ENCODE measurements at places on chromosomes 2 and 18. TPM values are rescaled to one million over a fixed set of nuclear protein-coding genes. Genes with fewer than 3 reads are reported as not detected.

GRCh38 chr2:233446606-233447305 is 92.5 kb downstream of the DGKD start:
- DNase-seq: no peak

LYG2 gene
- not detected for total RNA-seq

DNA sequence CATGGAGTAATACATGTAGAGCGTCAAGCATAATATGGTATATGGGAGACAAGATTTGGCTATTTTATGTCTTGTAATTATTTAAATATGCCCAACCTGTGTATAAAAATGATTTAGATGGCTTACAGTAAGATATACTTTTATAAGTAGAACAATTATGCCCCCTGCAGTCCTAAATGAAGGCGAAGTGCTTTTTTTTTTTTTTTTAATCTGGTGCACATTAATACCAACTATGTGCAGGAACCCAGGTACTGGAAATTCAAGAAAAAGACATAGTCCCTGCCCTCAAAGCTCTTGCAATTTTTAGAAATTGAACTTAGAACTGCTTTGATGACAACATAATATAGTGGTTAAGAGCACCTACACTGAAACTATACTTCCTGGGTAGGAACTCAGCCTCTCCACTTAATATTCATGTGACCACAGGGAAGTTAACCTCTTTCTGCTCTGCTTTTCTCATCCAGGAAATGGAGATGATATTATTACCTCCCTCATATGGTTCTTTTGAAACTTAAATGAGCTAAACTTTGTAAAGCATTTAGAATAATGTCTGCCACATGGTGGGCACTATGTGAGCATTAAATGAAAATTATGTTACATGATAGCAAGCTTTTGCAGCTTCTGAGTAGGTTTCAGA is 38.1 kb downstream of the AFTPH start:
- DNase-seq: no peak

GRCh38 chr18:77133835-77134496 is 1.4 kb upstream of the MBP start:
- DNase-seq: no peak

GRCh38 chr2:128988967-128989366 is 670.3 kb upstream of the HS6ST1 start:
- DNase-seq: no peak

- peak; percentile 96 for DNase-seq
These were observed 114.5 kb downstream of the RNF144A start for GRCh38 chr2:7031547-7032245.

GRCh38 chr18:7926526-7926925 is 359.4 kb downstream of the PTPRM start:
- peak; percentile 76 for DNase-seq

GRCh38 chr2:27408601-27409320 is 630 bp downstream of the PPM1G start:
- DNase-seq: no peak

DNA sequence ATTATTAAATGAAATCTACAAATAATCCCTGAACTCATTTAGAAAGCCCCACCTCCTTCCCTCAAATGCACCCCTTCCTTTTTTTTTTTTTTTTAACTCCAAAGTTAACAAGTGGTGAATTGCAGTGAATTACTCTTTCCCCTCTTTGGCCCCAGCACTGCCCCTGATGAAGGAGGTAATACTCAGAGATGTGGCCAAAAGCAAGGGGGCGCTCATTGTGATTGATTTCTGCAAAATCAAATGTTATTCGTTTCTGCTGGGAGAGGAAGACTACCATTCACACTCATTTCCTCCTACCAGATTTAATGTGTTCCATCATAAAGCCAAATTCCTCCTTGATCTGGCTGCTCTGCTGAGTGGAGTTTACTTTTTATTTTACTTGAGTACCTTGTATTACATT is 259.4 kb downstream of the GPD2 start:
- no peak for DNase-seq

DNA sequence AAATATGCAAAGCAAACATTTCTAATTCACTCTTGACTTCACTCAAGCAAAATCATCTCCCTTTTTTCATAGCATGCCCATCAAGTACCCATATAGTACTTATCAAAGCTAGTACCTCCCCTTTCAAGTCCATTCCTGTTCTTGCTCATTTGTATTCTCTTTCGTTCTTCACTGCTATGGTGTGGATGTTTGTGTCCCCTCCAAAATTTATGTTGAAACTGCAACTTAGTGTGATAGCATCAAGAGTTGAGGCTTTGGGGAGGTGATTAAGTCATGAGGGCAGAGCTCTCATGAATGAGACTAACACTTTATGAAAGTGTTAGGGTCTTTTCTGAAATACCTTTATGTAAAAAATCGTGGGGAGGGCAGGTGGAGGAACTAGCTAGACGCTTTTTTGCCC is 52.9 kb downstream of the RNU4ATAC start:
- DNase-seq: no peak

GRCh38 chr2:28583899-28584553 is 88.2 kb downstream of the PLB1 start:
- peak; percentile 70 for DNase-seq

DNA sequence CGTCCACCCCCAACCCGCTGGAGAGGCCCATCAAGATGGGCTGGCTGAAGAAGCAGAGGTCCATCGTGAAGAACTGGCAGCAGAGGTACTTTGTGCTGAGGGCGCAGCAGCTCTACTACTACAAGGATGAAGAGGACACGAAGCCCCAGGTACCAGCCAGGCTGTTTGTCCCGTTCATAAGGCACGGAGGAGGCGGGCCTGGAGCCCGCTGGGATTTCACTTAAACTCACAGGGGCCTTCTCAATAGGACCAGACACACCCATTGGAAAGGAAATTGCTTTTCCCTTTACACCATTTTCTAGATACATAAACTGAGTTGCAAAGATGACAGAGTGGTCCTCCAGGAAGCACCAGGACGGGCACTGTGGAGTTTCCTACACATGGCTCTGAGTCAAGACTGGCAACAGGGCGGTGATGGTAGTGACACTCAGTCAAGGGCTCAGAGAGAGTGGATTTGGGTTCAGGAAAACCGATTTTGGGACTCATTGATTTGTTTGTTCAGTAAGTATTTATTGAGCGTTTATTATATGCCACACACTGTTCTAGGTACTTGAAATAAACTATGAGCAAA is 40.7 kb downstream of the ARHGAP25 start:
- DNase-seq: no peak

DNA sequence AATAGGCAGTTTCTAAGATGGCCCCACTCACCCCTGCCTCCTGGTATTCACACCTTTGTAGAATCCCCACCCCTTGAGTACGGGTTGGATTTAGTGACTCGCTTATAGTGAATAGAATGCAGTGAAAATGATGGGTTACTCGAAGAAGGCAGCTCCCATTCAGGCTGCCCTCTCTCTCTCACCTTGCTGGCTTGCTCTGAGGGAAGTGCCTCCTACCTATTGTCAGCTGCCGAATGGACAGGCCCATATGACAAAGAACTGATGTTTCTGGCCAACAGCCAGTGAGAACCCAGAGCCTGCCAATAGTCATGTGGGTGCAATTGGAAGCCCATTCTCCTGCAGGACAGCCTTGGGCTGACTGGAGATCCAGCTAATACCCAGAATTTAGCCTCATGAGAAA is 22.1 kb upstream of the RNF103 start:
- no peak for DNase-seq
